ENCODE measurements at places on chromosomes 12 and 14.

DNA sequence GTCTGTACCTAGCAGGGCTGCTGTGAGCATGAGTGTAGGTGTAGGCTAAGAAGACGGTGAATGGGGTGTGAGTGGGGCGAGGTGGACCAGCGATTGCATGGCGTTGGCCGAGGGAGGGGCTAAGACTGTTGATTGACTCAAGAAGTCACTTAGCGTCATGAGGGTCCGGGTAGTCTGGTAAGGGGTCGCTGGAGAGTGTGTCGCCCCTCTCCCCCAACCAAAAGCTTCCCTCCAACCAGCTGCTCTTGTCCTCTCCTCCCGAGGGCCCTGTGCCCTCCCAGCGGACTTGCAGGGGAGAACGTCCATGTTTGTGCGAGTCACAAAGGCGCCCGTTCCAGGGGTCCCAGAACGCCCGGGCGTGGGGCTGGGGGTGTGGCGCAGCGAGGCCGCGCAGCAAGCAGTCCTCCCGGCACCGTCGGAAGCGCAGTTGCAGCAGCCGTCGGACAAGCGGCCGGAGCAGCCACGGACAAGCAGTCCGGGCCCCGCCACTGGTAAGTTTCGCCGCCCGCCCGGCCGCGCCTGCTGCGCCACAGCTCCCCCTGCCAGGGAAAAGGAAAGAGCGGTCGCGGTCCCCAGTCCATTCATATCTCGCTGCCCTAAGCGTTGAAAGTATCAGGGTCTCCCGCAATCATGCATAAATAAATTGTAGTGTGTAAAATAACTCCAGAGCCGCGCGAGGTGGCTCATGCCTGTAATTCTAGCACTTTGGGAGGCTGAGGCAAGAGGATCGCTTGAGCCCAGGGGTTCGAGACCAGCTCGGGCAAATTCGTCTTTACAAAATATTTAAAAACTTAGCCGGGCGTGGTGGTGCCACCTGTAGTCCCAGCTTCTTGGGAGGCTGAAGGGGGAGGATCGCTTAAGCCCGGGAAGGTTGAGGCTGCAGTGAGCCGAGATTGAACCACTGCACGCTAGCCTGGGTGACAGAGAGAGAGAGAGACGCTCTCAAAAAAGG, at the start of gene CCDC63:
TSS of gene CCDC63 (plus strand) at position 373 of the 952 bp plus-strand sequence. CDS start 5,968 bp downstream, outside the sequence.
- peak; percentile 19 for DNase-seq

- DNase-seq = no peak
Observed at GRCh38 chr14:80930095-80930494, 11.4 kb downstream of the CEP128 start.

GRCh38 chr12:18492372-18493025, 231.2 kb downstream of the PIK3C2G start:
- no peak for DNase-seq

GRCh38 chr12:23209793-23210192, 584.8 kb downstream of the ETNK1 start:
- DNase-seq = no peak

GRCh38 chr14:104542871-104543830, 36.4 kb upstream of the C14orf180 start:
- DNase-seq = no peak

DNA sequence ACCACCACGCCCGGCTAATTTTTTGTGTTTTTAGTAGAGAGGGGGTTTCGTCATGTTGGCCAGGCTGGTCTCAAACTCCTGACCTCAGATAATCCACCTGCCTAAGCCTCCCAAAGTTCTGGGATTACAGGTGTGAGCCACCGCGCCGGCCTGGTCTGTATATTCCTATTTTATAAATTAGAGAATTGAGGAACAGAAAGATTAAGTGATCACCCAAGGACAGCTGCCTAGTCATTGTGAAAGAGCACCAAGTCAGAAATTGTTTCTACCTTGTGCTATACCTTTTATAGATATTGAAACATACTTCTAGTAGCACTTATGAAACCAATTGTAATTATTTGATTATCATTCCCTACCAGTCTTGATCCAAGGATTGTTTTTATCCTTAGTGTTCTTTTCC, 1.9 kb downstream of the KNTC1 start:
- no peak for DNase-seq

DNA sequence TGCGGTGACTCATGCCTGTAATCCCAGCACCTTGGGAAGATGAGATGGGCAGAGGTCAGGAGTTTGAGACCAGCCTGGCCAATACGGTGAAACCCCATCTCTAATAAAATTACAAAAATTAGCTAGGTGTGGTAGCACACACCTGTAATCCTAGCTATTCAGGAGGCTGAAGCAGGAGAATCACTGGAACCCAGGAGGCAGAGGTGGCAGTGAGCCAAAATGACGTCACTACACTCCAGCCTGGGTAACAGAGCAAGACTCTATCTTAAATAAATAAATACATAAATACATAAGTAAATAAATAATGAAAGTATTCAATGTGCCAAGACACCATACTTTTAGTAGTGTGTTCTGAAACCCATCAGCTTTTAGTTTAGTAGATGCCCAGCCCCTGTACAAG, 308.1 kb upstream of the FLRT2 start:
- no peak for DNase-seq

DNA sequence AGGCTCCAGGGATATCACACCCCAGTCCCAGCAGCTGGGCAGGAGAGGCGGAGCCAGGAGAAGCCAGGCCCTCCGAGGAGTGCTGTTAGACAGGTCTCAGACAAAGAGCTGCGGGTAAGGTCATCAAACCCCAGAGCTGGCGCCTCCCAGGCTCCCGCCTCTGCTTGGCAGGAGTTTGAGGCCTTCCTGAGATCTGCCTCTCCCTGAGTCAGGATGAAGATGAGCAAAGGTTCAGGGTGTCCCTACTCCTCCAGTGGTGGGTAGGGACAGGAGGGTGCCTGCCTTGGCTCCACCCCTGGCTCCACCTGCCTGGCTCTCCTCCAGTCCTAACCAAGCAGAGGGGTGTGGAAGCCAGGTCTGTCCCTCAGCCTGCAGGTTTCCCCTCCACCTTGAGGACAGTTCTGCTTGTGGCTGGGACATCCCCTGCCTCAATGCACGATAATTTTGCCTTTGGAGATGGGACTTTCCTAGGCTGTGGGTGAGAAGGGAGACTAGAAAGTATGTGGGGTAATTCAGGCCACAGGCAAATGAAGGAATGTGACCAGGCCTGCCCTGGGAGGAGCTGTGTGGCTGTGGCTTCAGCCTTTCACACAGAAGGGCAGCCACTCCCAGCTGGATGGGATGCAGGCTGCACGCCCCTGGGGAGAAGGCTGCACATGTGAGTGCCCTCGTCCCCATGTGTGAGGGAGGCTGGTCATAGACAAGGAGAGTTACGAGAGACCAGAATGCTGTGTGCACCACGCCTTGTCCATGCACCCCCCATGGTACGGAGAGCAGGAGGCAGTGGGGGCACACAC, 2.2 kb downstream of the PLEKHG6 start:
- DNase-seq = no peak

- no peak for DNase-seq
Observed at GRCh38 chr14:25041898-25042297, 8.0 kb downstream of the STXBP6 start.

- DNase-seq = no peak
Observed at GRCh38 chr14:67285876-67286452, 44.7 kb downstream of the PALS1 start.

- no peak for DNase-seq
Observed at GRCh38 chr14:38405851-38406635, 150.2 kb upstream of the CLEC14A start.

GRCh38 chr12:89750389-89751351, 42.0 kb upstream of the ATP2B1 start:
- no peak for DNase-seq

- no peak for DNase-seq
Observed at GRCh38 chr14:69980457-69981425, 101.5 kb downstream of the SMOC1 start.

DNA sequence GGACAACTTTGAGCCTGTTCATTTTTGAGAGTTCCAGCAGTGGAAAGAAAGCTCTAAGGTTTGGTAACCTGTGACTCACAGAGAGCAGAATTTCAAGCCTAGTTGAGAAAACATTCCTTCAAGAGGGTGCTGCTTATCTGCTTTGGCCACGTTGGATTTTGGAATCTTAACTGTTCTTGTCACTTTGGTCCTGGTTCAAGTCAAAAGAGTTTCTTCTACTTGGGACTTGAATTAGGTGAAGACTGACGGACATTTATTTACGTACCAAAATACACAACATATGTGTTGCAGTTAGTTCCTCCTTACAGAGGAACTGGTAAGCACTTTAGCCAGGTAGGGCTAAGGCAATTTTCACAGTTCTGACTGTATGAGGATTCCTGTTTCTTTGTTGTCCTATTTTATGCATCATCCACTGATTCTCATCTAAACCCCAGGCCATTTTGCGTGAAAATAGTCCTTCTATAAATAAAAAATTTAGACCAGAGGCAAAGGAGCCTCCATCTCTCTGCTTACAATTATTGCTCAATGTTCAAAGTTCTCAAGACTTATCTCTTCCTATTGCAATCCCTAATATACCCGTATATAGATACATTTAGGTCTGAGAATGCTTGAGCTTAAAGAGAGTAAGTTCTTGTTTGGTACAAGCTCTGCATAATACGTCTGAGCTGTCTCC, 580.9 kb downstream of the DIO2 start:
- DNase-seq = no peak

- DNase-seq = no peak
Observed at GRCh38 chr14:33357225-33358010, 418.7 kb downstream of the NPAS3 start.

DNA sequence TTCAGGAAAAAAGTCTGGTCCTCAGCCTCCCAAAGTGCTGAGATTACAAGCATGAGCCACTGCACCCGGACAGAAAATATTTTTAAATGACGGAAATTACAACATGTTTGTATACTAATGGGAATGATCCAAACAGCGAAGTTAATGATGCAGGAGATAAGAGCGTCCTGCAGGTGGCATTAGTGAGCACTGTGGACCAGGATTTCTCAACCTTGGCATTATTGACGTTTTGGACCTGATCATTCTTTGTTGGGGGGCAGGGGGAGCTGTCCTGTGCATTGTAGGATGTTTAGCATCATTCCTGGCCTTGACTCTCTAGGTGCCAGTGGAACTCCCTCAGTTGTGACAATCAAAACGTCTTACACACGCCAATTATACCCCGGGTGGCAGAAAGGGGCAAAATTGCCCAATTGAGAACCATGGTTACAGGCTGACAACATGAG, 34.1 kb downstream of the SCFD1 start:
- peak; percentile 0 for DNase-seq

DNA sequence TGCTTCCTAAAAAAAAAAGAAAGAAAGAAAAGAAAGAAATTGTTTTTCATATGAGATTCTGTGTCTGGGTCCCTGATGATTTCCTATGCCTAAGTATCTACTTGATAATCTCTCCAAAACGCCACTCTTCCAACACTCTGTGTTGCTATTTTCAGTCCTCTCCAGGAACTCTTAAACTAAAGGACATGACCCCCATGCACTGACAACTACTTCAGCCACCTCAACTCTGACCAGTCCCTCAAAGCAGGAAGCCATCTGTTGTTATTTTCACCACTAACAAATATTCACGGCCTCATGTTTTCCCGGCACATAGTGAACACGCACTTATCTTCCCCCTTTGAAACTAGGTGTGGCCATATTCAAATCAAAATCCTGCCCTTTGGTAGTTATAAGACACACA, 259.3 kb downstream of the PPFIA2 start:
- DNase-seq = no peak

GRCh38 chr12:47022296-47022695, 57.1 kb upstream of the PCED1B start:
- DNase-seq = no peak

DNA sequence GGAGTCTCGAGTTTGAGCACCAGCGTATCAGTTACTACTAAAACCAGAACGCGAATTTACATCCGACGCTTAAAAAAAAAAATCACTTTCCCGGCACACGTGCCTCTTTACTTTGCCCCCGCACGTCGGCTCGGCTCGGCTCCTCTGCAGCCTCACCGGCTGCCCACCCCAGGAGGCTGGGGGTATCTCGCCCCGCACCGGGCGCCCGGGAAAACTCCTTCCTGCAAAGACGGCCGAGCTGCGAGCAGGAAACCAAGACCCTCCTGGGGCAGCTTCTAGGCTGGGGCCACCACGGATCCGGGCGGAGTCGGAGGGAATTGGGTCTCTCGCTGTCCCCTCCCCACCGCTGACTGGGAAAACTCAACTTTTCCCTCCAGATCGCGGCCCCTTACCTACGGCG, 610 bp downstream of the VSIG10 start:
- no peak for DNase-seq

GRCh38 chr14:93114068-93114710, 1.5 kb downstream of the ITPK1 start:
- DNase-seq = no peak

- no peak for DNase-seq
Observed at GRCh38 chr14:99980299-99980698, 84.9 kb upstream of the EVL start.

DNA sequence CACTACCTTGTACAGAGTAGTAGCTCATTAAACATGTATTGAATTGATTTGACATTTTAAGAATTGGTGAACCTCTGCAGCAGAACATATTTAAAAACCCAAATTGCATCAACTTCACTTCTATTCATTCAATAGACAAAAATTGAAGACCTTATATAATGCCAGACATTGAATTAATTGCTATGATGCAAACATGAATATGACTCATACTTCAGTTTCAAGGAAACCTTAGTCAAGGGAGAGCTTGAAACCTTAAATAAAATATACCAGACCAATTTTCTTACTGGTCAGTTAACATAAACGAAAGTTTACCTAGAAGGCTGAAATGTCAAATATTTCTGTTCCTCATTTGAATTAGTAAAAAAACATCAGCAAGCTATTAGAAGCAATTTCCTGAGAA, 5.0 kb upstream of the MGAT4C start:
- DNase-seq = no peak

DNA sequence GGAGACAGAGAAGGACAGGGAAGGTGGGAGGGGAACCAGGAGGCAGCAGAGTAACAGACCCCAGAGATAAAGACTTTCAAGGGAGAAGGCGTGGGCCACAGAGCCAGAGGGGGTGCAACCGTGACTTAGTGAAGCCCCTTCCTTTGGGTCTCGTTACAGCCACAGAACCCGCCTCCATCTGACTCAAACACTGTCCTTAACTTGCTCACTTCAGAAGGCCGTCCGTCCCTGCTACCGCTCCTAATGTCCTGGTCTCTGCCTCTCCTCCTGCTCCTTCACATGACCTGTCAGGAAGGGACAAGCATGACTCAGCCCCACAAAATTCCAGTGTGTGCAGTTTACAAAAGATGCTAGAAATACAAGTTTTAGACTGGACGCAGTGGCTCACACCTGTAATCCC, 18.0 kb downstream of the RIMBP2 start:
- no peak for DNase-seq

- no peak for DNase-seq
Observed at GRCh38 chr12:128790653-128791373, 32.9 kb downstream of the SLC15A4 start.

DNA sequence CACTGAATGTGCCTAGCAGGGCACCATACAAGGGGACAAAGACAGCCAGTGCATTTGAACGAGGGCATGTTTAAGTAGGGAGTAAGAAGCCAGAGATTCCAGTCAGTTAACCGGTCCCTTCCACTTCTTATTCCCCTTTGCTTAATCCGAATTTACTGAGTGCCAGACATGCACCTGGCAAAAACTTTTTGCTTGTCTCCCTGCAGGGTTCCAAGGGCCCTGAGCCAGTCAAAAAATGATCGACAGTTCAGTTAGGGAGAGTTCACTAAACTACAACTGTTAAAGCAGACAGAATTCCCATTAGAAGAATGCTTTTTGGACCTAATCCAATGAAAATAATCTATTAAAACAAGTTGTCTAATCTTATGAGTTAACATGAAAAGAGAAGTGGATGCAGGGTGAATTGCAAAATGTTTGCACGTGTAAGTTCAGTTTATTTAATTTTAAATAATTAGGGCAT, 193.8 kb downstream of the TMTC2 start:
- no peak for DNase-seq

GRCh38 chr14:89384023-89384422, 33.0 kb downstream of the FOXN3 start:
- no peak for DNase-seq

GRCh38 chr12:54049108-54049507, 4.5 kb upstream of the HOXC4 start:
- no peak for DNase-seq
